ENCODE measurements at places on chromosomes 12 and 14.

GRCh38 chr12:24595652-24596235 is 353.2 kb downstream of the BCAT1 start:
- no peak for DNase-seq

- no peak for DNase-seq
Observed at GRCh38 chr12:59973515-59973914, 377.7 kb downstream of the SLC16A7 start.

- no peak for DNase-seq
Observed at GRCh38 chr12:52024845-52025230, 18.1 kb downstream of the TAMALIN start.

- DNase-seq: no peak
Observed at GRCh38 chr12:40314927-40315326, 90.1 kb downstream of the LRRK2 start.

- no peak for DNase-seq
Observed at GRCh38 chr14:63928744-63929174, 76.0 kb downstream of the SYNE2 start.

GRCh38 chr14:74635847-74636246 is 23.8 kb upstream of the LTBP2 start:
- DNase-seq: no peak

GRCh38 chr12:69906411-69907216 is 81.6 kb downstream of the MYRFL start:
- DNase-seq: no peak

GRCh38 chr14:61376314-61376713 is 54.9 kb downstream of the PRKCH start:
- DNase-seq: no peak

GRCh38 chr12:46124132-46124847 is 133.9 kb upstream of the SCAF11 start:
- no peak for DNase-seq
